ENCODE measurements at places on chromosomes 6 and 20.

GRCh38 chr6:158312672-158313397 is 570 bp downstream of the TULP4 start:
- no peak for DNase-seq

- no peak for DNase-seq
These were observed 6.7 kb downstream of the C6orf132 start for GRCh38 chr6:42135722-42136121.

GRCh38 chr6:13412639-13413465 is 74.5 kb downstream of the GFOD1 start:
- no peak for DNase-seq

DNA sequence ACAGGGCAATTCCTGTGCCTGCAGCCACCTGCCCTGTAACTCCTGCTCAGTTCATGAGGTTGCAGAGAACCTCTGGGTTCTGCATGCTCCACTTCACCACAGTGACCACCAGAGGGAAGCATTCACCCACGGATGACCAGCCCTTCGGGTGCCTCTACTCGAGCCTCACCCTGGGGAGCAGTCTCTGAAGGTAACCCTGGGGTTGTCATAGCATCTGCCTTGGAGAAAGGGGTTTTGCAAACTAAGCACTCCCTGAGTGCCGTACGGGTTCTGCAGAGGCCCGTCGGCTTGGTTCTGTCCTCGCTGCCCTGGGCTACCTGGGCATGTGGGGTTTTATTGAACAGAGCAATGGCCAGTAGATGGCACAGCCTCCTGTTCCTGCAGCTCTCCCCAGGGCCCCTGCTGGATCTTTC is 10.2 kb upstream of the CST5 start:
- no peak for DNase-seq

- DNase-seq = no peak
These were observed 23.4 kb upstream of the TRDN start for GRCh38 chr6:123659960-123660748.

- no peak for DNase-seq
These were observed 303.7 kb downstream of the UTRN start for GRCh38 chr6:144588697-144589325.

DNA sequence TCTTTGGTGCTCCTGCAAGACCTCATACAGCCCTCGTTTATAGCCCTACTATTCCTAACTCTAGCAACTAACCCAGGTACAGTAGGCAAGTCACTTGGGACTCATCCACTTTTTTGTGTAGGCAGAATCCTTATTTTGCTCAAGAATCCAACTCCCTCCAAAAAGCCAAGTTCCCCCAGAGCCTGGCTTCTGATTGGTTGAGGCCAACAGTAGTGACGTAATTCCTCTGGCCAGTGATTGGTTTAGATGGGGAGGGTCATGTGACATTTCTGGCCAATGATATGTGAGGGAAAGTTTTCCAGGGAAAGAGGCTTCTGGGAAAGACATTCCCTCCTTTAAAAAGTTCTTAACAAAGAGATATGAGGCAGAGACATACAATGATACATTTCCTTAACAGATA is 32.1 kb downstream of the KIAA1755 start:
- DNase-seq = no peak

DNA sequence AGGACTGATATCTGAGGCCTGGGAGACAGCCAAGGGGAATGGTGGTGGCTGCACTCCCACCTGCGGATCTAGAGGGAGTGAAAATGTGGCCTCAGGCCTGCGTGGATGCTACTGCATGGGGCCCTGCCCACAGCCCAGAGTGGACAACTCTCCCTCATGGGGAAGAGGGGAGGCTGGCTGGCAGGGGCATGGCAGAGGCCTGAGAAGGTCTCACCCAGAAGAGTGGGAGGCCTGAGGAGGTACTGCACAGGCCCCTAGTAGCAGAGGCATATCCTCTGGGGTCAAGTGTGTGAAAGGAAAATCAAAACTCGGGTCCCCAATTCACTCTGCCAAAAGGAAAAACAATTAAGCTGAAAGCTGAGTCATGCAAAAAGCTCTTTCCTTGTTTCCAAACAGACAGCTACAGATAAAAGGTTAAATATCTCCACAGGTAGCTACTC is 158.2 kb downstream of the AKAP7 start:
- no peak for DNase-seq

- no peak for DNase-seq
These were observed 22.8 kb upstream of the MBOAT1 start for GRCh38 chr6:20235041-20235440.

GRCh38 chr6:56280126-56280525 is 32.7 kb upstream of the COL21A1 start:
- no peak for DNase-seq

DNA sequence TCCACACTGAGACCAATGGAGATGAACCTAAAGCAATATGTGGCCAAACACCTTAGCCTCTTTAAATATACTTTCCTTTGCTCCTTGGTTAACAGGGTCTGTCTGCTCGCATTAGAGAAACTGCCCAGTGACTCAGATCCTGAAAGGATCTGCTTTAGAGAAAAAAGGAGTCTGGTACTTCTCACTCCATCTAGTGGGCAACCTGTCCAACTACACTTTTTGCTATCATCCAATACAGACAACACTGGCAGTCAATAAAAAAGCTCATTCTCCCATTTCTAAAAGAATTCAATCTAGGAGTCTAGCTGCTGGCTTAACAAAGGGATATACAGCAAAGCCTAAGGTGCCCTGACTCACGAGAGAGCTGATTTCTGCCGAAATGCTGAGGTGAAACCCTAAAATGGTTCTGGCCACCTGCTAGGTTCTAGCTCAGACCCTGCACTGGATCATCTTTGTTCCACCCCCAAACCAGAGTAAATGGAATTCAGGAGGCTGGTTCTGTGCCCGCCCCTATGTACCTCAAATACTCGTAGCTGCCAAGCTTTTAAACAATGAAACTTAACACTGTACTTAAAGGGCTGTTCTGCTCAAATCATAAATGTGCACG is 11.5 kb downstream of the GNL1 start:
- peak; percentile 3 for DNase-seq

DNA sequence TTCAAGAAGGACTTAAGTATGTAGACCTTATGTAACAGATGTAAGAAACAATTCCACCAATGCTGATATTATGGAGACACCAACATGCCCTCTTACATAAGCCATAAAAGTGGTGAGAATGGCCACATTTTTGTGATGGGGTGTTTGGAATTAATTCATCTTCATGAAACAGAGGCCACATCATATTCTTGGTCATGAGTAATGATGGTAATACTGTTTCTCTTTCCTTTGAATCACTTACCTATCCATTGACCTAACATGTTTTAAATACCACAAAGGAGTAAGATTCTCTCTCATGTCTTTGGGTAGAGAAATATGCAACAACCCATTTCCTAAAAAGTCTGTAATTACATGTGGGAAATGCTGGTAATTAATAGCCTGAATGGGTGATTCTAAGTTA is 545.4 kb upstream of the FLRT3 start:
- DNase-seq = no peak

DNA sequence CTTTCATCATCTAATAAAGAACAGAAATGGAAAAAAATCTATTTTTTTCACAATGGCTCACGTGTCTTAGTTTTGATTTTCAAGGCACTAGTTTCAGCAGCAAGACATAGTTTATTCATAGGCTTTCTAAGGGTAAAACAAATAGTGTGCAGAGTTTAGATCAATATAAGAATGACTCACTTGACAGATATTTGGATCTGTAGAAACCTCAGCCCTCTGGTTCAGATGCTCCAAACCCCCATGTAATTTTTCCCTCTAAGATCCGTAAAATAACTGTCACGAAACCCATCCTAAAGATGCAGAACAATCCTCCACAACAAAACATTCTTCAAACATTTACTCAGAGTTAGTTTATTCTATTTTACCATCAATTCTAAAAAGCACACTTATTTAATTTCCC is 43.4 kb downstream of the IYD start:
- DNase-seq = no peak

GRCh38 chr20:48682529-48683363 is 145.1 kb downstream of the PREX1 start:
- peak; percentile 92 for DNase-seq

DNA sequence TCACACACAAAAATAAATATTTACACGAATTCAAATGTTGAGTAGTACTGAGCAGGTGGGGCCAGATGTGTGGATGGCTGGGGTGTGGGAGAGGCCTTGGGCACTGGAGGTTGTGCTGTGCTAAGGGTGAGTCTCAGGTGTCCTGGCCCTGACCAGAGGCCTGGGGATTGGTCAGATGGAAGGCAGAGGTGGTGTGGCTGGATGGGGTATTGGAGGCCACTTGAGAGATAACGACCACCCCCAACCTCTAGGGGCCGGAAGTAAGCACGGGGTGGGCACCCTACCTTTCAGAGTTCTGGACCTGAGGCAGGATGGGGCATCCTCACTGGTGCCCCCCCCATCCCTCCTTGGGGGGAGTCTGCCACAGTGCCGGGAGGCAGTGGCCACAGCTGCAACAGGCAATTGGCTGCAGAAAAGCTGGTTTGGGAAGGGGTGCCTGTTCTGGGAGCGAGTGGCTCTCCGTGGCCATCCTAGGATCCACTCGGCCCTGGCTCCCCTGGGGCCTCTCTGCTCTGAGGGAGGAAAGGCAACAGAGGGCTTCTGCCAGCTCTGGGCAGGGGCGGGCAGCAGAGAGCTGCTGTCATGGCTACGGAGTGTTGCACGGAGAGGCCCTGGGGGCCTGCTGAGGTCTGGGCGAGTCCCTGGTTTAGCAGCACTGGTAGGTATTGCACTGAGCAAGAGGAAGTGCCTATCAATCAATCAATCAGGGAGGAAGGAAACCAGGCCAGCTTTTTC is 87.6 kb downstream of the ASXL1 start:
- DNase-seq = no peak

- DNase-seq = no peak
These were observed 378.4 kb downstream of the MEI4 start for GRCh38 chr6:78031228-78031627.

DNA sequence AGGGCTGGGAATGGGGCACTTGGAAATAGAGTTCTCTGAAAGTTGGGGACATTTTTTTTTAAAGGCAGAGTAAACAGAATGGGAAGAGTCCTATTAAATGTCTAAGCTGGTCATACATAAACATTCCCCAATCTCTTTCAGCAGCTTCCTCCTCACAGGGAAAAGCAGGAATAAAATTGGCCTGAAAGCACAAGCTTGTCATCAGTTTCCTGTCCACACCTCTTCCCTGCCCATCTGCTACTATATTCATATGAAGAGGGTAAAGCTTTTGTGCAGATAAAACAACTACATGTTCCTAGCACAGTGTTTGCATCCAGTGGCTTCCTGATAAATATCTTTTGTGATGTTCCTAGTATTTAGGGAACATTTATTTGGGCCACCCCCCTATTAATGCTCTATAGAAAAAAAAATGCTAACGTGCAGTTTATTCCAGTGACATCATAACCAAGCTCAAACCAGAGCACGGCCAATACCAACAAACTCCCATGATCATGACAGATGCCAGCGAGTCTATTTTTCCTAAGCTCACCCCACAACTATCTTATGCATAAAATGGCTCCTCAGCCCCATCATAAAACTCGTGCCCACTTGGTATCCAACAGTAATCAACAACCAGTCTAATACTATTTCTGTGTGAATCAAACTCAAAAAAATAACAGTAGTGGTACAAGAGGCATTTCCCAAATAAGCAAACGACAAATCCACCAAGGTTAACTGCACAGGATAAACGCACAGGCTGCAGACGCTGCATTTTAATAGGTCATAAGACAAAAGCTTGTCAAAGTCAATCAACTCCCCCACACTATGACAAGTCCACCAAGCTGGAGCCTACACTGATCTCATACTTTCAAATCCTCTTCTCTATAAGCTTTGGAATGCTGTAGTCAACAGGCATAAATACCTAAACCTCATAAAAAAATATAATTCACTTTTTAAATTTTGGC is 95.3 kb downstream of the EPB41L2 start:
- DNase-seq = no peak

GRCh38 chr20:45893831-45894230 is 2.7 kb downstream of the CTSA start:
- no peak for DNase-seq

- DNase-seq = no peak
These were observed 94.0 kb downstream of the AHI1 start for GRCh38 chr6:135403584-135403983.

DNA sequence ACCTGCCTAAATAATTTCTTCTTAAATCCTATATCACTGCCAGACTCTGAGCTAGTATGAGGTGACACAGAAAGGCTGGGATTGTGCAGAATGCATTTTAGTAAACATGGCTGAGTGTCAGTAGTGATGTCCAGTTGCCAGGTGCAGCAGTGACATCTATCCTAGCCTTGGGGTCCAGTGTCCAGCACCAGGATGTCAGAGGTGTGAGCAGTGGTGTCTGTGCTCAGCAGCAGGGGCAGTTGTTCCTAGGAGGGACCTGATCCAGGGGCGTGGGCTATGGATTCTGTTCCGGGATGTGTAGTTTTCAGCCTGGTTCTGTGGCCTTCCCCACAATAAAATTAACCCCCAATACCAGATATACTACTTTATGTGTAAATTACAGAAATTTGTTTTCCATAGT is 6.0 kb downstream of the HLA-C start:
- DNase-seq = no peak

- no peak for DNase-seq
These were observed 32.1 kb upstream of the RIN2 start for GRCh38 chr20:19725814-19726525.

DNA sequence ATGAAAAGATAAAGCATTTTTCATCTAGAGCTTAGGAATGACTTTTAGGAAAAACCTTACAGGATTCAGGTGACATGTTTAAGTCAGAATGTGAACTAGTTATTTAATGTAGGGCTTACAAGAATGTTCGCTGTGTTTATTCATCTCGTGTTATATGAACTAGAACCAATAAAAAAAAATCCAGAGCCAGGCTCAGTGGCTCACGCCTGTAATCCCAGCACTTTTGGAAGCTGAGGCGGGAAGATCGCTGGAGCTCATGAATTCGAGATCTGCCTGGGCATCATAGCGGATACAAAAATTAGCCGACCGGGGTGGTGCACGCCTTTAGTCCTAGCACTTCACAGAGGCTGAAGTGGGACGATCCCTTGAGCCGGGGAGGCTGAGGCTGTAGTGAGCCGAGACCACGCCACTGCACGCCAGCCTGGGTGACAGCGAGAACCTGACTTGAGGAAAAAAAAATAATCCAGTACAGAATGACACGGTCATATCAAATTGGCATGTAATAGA is 46.3 kb downstream of the OR2B2 start:
- DNase-seq = no peak

- peak; percentile 49 for DNase-seq
These were observed 14.1 kb upstream of the TCFL5 start for GRCh38 chr20:62875419-62876361.

GRCh38 chr6:138194287-138194686 is 24.0 kb downstream of the PBOV1 start:
- DNase-seq = no peak

DNA sequence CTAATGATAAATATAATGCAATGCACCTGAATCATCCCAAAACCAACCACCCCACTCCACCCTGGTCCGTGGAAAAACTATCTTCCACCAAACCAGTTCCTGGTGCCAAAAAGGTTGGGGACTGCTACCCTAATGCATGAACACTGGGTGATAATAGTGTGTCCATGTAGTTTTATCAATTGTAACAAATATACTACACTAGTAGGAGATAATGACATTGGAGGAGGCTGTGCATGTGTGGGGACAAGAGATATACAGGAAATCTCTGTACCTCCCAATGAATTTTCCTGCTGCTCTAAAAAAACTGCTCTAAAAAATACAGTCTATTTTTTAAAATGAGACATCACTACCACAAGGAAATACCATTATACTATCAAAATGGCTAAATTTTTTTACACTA is 20.5 kb downstream of the CEP85L start:
- no peak for DNase-seq

Measured in NCI-H1417 treated with DMSO at 0.1 percent for 48 hours (cell line).